HEK293T (cell line): ENCODE measurements at places on chromosomes 1 and 21.

DNA sequence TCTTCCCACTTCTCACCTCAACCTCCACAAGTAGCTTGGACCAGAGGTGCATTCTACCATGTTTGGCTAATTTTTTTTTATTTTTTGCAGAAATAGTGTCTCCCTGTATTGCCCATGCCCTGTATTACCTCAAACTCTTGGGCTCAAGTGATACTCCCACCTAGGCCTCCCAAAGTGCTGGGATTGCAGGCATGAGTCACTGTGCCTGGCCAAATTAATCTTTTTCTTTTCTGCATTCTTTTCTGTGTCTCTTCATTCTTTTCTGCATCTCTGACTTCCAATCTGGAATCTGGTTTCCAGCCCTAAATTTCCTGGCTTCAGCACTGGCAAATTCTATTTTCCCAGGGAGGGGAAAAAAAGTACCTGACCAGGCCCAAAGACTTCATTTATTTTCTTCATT, 31.2 kb upstream of the TACSTD2 start:
- DNase-seq = no peak

GRCh38 chr1:1281533-1282321, 1.5 kb downstream of the SCNN1D start:
- no peak for DNase-seq

DNA sequence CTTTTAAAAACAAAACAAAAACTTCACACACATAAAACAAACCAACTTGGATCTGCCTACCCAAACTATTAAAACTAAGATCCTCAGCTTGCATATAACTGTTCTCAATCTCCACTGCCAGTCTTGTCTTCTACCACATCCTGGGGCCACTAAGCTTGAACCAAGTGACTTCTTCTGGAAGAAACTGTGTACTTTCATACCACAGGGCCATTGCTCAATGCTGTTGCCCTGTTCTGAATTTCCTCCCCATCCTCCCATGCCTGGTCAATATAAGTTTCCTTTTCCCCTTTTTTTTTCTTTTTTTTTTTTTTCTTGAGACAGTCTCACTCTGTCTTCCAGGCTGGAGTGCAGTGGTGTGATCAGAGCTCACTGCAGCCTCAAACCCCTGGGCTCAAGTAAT, 109.9 kb downstream of the KIAA0319L start:
- DNase-seq = no peak

GRCh38 chr1:109873278-109874175, 37.1 kb upstream of the CSF1 start:
- DNase-seq = no peak

DNA sequence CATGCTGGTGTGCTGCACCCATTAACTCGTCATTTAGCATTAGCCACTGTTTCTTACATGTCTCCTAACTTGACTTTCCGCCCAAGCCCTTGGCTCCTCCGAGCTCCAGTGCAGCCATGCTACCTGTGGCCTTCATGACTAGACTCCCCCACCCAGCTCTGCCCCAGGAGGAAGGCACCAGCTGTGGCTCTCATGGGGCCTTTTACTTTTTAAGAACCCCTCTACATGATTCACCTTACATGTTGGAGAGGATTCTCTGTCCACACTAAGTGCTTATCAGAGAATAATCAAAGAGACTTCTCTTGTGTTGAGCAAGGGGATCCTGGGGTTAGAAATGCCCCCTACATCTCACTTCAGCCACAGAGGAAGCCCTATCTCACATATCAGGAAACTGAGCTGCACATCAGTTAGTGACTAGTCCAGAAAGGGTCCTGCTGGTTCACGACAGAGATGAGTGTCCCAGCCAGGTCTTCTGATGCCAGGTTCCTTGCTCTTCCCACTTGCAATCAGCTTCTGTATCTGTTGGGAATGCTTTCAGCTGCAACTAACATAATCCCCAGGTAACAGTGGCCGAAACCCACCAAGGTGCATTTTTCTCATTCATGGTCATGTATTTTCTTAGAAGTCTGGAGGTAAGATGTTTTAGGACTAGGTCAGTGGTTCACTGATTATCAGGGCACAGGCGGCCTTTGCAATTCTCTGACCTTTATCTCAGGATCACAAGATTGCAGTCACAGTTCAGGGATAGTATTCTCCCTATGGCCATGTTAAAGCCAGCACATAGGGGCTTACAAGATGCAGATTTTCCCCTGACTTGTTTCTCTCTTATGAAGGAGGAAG, 45.9 kb downstream of the KLHDC7A start:
- no peak for DNase-seq

- peak; percentile 77 for DNase-seq
These were observed 933 bp downstream of the C1orf35 start for GRCh38 chr1:228101994-228102790.

- DNase-seq = no peak
These were observed 23.0 kb upstream of the SLAMF1 start for GRCh38 chr1:160669802-160670201.

GRCh38 chr1:34800214-34800613, 7.4 kb downstream of the GJA4 start:
- DNase-seq = no peak

GRCh38 chr1:94321662-94322061, 84.3 kb upstream of the ARHGAP29 start:
- DNase-seq = no peak
